ENCODE measurements at places on chromosomes 1 and 21.

GRCh38 chr21:43928222-43929125, 63.5 kb downstream of the AGPAT3 start:
- no peak for DNase-seq

DNA sequence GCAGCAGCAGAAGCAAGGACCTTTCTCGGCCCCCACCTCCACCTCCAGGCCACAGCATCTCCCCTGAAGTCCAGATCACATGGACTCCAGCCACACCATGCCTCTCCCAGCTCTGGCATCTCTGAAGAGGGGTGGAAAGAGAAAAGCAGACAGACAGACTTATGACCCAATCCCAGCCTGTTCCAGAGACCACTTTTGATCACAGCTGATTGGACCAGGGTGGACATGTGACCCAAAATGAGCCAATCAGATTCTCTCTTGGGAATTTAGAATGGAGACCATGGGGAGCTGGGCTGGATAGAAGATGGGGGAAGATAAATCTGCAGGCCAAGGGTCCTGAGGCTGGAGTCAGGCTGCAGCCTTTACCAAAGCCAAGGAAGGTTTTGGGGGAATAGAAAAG, 16.4 kb downstream of the HTR1D start:
- no peak for DNase-seq

- DNase-seq, result peak; percentile 28
Observed at GRCh38 chr1:201192261-201192788, 1.7 kb downstream of the IGFN1 start.

- no peak for DNase-seq
Observed at GRCh38 chr1:224774378-224774777, 155.1 kb upstream of the DNAH14 start.

GRCh38 chr21:26909972-26910371, 56.9 kb downstream of the ADAMTS5 start:
- no peak for DNase-seq

GRCh38 chr1:192477630-192478029, 97.9 kb upstream of the RGS1 start:
- peak; percentile 64 for DNase-seq

GRCh38 chr1:25644962-25645361, 28.4 kb downstream of the MAN1C1 start:
- no peak for DNase-seq

- peak; percentile 48 for DNase-seq
Observed at GRCh38 chr1:225863167-225863566, 19.0 kb downstream of the TMEM63A start.

DNA sequence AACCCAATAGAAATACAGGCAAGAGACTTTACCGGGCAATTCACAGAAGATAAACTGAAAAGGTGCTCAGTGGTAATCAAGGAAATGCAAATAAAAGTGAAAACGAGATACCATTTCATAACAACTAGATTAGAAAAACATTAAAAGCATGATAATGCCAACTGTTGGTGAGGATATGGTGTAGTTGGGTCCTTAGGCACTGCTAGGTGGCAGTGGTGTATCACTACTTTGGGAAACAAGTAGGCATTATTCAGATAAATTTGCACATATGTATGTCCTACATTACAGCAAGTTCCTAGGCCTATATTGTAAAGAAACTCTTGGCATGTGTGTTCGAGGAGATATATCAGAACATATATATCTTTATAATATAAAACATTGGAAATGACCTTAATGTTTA, 31.0 kb downstream of the AZIN2 start:
- peak; percentile 19 for DNase-seq

GRCh38 chr1:119981496-119981895, 85.2 kb upstream of the ADAM30 start:
- no peak for DNase-seq

Data from umbilical cord (tissue), 2 donors.